Stimulated activated naive CD4-positive, alpha-beta T cell (primary cell): ENCODE measurements at places on chromosomes 2 and 18.

DNA sequence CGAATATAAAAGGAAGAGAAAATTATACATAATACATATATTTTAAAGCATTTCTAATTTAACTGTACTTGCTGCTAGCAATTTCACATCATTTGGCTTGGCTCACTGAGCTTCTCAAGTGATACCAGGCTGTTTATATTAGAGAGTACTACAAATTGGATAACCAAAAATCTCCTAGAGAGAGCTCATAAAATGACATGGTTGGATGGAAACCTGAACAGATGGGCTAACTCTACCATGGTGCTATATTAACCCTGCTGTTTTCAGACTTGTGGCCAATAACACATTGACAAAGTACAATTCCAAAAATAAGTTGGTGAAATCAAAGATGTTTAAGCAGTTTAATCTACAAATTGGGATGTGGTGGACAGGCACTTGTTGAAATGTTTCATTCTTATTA is 364.4 kb upstream of the GCFC2 start:
- DNase-seq: no peak

- no peak for DNase-seq
Measured at GRCh38 chr2:217325251-217325650, 465.4 kb upstream of the TNP1 start.

- DNase-seq: peak; percentile 61
Measured at GRCh38 chr2:63861220-63861822, 19.6 kb downstream of the UGP2 start.

DNA sequence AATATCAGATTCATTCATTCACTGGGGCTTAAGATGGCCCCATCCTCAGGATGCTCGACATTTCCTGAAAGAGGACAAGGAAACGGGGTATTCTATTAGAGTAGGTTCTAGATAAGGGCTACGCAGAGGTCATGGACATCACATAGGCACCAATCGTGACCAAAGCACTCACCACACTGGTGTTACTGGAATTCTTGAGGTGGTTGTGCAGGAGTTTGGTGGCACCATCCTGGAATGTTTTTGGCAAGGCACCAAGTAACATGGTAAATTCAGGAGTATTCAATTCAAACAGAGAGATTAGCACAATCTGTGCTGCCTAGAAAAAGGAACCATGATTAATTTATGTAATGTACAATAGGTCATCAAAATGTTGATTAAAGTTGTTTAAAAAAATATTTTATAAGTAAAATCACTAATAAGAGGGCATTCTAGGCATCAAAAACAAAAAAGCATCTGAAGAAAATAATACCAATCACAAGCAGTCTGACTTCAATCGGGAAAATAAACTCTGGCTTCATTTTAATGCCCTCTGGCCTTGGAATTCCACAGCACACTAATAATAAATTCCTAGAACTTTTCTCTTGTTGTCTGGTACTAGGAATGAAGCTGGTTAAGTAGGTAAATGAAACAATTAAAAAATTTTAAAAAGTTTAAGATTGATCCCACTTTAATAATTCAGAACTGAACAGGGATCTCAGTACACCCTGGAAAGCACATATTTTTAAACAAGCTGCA is 102.8 kb upstream of the TFCP2L1 start:
- no peak for DNase-seq

- DNase-seq: no peak
Measured at GRCh38 chr2:197216361-197216979, 94.1 kb downstream of the ANKRD44 start.

- no peak for DNase-seq
Measured at GRCh38 chr2:118529908-118530599, 317.4 kb downstream of the EN1 start.

DNA sequence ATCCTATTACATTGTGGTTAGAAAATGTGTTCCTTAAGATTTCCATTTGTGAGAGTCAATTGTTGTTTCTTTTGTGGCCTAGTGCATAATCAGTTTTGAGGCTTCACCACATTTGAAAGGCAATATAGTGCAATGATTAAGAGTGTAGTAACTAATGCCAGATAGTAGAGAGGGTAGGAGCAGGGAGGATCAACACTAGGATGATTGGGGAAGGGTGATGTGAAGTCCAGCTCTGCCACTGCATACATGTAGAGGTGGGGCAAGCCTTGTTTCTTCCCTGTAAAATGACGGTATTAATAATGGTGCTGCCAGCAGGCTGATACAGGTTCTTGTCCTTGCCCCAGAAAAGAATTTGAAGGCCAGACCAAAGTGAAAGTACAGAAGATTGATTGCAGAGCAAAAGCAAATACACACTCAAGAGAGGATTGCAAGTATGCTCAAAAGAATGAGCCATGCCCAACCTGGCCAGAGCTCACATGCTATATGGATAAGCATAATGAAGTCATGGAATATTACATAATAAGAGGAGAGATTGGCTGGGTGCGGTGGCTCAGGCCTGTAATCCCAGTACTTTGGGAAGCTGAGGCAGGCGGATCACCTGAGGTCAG is 8.0 kb downstream of the SP100 start:
- no peak for DNase-seq

DNA sequence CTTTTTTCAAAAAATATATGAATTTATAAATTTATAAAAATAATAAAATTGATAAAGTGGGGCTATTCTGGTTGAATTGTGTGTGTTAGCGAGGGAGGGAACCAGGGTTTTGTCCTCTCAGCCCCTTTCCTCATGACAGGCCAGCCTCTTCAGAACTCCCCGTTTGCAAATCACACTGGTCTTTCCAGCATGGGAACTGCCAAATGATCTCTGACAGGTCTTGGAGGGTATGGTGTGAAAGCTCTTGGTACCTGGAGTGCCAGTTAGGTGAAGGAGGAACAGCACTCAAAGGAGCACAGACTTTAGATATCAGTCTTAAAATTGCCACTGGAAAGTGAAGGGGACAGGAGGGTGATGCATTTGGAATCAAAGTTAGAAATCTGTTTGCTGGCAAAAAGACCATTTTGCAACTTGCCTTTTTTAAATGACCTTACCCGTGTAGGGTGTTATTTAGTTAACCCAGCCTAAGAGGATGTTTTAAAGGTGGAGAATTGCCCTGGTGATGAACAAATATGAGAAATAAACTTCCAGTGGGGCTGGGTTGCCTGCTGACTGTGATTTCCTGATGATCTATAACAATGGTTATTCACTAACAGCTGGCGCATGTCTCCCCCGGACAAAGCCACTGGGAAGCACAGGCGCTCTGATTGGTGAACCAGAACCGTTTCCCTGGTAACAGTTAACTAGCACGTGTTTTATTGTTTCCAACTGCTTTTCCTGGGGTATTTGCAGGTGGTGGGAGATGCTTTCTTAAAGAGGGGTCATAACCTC is 85.3 kb upstream of the EFEMP1 start:
- no peak for DNase-seq

- DNase-seq: no peak
Measured at GRCh38 chr18:39838831-39839230, 2116.2 kb upstream of the PIK3C3 start.

GRCh38 chr2:105925390-105925789 is 180.7 kb downstream of the NCK2 start:
- no peak for DNase-seq

GRCh38 chr2:40435426-40436092 is 16.3 kb downstream of the SLC8A1 start:
- no peak for DNase-seq

- no peak for DNase-seq
Measured at GRCh38 chr2:8203364-8203763, 478.5 kb upstream of the ID2 start.

- no peak for DNase-seq
Measured at GRCh38 chr2:6885551-6885950, 8.0 kb downstream of the RSAD2 start.

DNA sequence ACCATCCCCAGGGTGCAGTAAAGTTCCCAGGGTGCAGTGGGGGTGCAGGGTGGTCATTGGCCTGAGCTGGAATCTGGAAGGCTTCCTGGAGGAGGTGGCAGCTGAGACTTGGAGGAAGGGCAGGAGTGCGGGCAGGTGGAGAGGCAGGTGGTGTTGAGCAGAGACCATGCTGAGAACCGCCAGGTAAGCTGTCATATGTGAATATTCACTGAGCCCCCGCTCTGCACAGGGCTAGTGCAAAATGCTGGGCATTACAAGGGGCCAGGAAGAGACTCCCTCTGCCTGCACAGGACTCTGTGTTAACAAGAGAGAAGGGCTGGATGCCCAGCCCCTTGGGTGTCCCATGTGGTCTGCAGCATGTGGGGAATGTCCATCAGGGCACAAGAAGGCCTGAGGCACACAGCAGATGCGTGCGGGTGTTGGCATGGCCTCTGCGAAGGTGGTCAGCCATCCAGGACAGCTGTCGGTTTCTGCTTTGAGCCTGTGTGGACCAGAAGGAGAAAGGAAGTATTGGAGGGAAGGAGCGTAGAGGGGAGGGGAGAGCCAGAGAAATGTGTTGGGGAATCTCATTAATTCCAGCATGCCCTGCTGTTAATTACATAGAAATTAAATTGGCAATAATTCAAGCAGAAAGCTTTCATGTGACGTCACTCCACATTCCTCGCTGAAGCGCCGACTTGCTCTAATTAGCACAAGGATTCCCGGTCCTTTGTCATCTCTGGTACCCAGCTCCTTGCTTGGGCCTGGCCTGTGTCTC is 62.8 kb upstream of the OTOS start:
- DNase-seq: no peak

DNA sequence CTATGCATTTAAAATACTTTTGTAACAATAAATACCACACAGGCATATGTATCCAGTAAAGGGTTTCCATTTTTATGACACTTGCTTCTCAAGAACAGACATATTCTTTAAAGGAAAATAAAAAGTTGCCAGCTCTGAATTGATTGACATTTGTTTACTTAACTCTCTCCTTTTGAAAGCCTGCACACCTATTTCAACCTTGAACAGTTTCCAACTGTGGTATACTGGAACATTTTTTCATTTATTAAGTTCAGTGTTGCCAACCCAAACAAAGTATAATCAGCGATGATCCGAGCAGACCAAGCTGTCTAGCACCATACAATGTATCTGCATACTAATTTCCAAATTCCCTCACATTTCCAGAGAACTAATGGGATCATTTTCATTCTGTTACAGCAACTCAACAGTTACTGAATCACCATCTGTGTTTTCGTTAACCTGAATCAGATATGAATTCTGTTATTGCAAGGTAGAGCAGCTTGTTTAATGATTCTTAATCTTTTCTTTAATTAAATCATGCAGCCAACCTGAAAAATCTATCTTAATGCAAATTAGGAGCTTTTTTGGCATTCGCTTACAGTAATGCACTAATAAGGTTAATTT is 725.5 kb upstream of the ZEB2 start:
- DNase-seq: no peak

DNA sequence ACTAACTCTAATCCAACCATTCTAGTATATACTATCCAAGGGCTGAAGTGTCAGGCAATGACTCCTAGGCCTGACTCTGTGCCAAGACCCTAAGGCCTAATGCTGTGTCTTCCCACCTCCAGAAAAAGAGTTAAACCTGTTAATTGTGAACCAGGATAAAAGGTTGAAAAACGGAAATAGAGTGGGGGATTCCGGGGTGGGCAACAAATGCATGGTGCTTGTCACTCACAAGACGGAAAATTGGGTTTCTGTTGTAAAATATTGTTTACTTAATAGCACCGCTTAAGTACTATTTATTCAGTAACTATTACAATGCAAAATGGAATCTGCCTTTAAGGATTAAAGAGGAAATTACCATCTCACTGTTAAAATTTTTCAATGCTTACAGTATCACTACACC is 3.2 kb downstream of the STK17B start:
- DNase-seq: no peak

- DNase-seq: no peak
Measured at GRCh38 chr2:118851650-118852049, 4.2 kb upstream of the EN1 start.

GRCh38 chr2:172169611-172170010 is 66.9 kb upstream of the DLX2 start:
- no peak for DNase-seq

DNA sequence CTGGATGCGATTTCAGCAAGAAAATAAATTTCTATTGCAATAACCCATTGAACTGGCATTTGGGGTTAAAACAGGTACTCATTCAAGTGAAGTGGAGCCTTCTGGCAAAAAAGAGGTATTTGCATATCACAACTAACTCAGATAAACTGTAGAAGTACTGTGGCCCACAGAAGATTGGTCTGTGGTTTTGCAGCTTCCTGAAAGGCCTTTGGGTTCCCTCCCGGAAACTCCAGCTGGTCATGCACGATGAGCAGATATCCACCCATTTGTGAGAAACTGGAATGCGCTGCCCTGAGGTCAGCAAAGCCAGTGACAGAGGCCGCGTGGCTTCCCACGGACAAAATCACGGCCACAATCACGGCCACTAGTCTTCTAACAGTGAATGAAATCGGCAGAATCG is 106.3 kb downstream of the EPHA4 start:
- no peak for DNase-seq

DNA sequence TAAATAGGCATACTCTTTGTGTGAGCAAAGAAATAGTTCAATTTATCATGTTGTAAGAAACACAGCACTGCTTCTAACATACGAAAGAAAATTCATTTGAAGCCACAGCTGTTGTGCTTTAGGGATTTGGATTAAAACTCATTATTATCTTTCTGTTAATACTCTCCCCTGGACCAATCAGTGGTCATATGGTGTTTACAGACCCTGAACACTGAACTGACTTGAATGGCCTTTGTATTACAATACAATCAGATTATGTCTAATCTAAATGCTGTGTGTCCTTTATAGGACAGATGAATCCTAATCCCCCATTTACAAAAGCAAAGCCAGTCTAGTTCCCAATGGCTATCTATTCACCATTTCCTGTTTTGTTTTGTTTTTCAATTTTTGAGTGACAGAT is 36.5 kb downstream of the ZNF385B start:
- no peak for DNase-seq

- no peak for DNase-seq
Measured at GRCh38 chr2:105888625-105889024, 143.9 kb downstream of the NCK2 start.

- no peak for DNase-seq
Measured at GRCh38 chr2:196335221-196335634, 163.8 kb upstream of the STK17B start.

GRCh38 chr2:194100201-194100600 is 1556.8 kb upstream of the SLC39A10 start:
- DNase-seq: no peak

DNA sequence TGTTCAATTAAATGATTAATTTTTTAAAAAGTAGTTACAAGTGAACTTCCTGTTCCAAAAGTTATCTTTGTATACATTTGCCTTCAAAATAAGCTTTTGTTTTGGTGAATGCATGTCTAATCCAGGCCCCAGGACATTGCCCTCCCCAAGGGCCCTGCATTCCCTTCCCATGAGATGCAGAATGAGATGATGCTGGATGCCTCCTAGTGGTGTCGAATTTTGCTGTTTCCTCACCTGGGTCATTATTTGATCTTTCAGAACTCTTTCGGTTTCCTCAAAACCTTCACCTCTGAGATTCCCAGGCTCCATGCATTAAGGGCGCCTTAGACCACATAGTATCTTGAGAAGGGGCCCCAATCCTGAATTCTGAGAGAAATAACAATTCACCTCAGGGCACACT is 728.8 kb downstream of the CNTNAP5 start:
- DNase-seq: no peak

DNA sequence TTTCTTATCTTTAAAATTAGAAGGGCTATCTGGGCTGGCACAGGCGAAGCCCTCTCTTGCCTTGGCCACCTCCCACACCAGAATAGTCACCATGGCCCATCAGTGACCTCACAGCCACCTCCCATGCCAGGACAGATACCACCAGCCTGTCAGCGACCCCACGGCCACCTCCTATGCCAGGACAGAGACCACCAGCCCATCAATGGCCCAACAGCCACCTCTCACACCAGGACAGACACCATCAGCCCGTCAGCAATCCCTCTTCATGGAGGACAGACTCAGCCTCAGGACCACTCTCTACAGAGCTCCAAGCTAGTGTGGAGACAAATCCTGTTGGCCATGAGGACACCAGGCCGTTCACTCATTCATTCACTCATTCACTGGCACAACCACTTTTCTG is 74.6 kb downstream of the ASB1 start:
- no peak for DNase-seq
